ENCODE measurements at places on chromosomes 7 and 10.
A peak's percentile ranks its signal among the peaks of the same experiment; 100 is the strongest.

DNA sequence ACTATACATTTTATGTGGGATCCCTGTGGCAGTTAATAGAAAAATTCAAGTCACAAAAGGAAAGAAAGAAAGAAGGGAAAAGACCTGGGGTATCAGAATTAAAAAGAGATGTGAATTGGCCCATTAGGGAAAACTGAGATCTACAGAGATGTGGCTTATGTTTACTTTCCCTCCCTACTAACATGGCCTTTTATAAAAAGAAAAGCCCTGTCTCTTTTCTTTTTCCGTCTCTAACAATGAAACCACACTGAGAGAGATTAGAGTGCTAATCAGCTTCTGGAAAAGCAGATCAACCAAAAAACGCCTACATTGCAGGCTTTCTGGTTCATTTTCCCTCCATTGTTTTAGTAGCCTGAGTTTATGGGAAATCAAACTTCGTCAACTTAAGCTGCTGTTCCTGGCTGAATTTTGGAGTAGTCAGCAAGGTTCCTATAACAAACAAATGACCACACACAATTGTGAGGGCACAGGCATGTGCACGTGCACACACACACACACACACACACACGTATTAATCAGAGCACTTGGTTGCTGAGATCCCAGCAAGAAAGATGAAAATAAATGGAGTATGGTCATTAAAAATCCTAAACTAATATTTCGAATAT, 235.1 kb downstream of the SORCS1 start:
- no peak for DNase-seq

GRCh38 chr7:139058943-139059342, 23.1 kb upstream of the ZC3HAV1L start:
- no peak for DNase-seq

- DNase-seq: no peak
Measured at GRCh38 chr10:87961314-87961713, 97.9 kb downstream of the PTEN start.

DNA sequence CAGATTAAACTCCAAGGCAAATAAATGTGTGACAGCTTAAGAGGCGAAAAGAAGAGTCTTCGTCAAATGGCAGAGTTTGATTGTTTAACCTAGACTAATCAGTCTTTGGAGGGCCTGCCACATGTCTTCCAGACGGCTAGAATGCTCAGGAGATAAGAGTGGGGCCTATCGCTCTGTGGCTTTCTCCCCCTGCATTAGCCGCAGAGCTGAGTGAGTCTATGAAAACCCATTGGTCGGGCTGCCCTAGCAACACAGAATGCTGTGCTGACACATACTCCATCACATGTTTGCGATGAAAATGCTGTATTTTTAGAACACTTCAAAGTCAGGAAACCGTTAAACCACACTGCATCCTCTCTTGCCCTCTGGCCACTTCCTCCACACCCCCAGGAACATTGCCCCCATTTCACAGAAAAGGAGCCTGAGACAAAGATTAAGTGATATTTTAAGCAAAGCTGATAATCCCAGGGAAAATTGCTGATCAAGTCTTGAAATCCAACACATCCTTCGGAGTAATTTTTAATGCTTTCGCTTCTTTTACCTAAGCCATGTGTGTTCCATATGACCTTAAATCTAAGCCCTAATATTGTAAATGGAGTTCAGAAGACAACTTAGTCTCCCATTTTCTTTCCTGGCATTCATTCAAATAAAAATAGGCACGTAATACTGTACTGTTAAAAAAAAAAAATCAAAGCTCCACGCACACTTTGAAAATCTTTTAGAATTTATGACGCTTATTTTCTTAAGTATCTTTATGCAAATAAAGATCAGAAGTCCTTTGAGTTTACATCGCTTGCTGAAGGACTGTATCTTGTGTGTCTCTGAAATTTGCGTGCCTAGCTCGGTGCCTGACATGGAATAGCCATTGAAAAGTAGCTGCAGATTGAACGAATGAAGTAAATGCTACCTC, 161.2 kb downstream of the CELF2 start:
- no peak for DNase-seq

DNA sequence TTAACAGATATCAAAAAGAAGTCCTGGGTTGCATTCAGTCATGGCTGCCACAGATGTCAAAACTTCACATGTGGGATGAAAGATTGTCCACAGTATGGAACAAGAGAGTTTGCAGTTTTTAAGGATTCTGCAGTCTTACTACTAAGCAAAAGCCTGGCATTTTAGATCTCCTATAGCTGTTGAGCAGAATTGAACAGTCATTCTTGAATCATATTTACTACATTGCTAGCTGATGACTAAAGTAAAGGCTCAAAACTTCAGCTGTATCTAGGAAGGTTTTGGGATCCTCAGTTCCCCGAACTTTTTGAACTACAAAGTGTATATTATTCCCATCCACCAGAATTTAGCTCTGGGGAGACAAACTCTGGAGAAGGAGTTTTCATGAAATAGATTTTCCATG, 31.0 kb downstream of the BET1 start:
- DNase-seq: no peak

GRCh38 chr10:7027913-7028808, 382.7 kb downstream of the SFMBT2 start:
- no peak for DNase-seq

DNA sequence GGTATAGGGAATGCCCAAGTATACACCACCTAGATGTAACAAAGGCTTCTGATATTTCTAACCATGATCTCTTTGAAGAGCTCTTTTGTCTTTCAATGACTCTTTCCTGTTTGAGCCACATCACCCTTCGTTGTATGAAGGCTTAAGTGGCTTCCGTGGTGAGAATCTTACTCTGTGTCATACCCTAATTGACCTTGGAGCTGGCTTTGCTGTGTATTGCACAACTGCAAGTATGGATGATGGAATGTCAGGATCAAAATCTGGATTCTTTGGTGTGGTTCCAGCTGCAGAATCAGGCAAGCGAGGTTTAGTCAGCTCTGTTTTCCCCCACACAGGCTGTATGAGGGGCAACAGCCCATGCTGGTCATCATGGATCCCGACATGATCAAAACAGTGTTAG, 16.0 kb downstream of the CYP3A43 start:
- DNase-seq: no peak

DNA sequence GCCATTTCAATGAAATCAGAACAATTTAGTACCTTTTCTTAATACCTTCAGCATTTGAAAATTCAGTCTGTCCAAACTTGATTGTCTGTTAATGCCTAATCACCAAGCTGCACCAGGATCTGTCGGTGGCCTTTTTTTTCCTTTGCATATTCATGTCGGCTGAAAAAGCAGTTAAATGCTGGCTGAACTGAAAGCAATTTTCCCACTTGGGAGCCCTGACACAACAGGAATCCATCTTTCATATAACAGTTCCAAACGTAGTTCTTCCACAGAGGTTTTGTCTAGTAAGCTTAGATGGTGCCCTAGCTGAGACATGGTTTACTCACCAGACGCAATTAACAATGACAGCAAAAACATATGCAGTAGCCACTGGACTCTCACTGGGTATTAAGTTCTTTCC, 83.6 kb upstream of the CHCHD3 start:
- no peak for DNase-seq

DNA sequence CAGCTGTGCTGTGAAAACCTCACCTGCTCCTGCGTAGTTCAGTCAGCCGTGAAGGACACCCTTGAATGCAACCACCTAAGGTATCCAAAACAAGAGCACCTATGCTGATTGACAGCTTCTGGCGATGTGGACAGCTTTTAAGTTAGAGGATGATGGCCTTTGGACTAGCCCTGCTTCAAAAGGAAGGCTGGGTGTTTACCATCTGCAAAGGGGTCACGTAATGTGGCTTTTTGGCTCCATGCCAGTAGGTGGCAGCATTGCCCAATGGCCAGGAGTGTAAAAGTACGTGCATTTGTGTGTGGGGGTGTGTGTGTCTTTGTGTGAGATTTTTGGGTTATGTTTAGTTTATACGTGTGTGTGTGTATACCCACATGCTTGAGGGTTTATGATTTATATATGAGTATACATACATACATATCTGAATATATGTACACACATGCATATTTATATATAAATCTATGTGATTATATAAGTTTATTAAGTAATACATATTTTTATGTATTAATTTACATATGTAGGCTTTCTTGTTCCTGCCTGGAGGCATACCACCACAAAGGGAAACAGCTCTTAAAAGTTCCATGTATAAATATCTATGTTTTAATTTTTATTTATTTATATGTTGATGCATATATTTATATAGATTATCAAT, 236.3 kb upstream of the ANKRD30A start:
- DNase-seq: peak; percentile 1

DNA sequence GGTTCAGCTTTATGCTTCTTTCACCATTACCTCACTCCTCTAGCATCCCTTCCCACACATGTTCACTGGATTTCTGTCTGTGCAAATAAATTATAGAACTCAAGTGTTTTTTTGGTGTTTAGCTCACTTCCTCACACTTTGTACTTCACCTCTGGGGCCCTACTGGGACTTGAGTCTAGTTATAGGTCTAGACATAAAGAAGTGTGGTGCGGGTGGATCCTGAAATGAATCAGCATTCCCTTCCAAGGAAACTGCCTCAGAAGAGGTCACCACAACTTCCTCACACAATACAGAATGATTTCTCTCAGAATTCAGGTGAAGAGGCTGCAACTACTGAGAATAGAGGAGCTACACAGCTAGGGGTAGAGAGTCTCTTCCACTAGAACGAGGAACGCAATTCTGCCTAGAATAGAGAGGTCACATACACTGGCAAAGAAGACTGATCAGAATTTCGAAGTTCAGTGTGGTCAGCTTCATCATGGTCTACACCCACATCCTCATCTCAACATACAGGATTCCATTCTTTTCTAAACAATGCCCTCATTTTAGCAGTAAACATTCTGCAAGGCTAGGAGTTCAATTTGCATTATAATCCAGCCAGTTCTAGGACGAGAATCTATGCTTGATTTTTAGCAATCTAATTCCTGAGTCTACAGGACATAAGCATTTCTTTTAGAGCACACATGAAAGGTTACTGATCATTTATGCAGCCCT, 938.7 kb upstream of the PHF14 start:
- no peak for DNase-seq

DNA sequence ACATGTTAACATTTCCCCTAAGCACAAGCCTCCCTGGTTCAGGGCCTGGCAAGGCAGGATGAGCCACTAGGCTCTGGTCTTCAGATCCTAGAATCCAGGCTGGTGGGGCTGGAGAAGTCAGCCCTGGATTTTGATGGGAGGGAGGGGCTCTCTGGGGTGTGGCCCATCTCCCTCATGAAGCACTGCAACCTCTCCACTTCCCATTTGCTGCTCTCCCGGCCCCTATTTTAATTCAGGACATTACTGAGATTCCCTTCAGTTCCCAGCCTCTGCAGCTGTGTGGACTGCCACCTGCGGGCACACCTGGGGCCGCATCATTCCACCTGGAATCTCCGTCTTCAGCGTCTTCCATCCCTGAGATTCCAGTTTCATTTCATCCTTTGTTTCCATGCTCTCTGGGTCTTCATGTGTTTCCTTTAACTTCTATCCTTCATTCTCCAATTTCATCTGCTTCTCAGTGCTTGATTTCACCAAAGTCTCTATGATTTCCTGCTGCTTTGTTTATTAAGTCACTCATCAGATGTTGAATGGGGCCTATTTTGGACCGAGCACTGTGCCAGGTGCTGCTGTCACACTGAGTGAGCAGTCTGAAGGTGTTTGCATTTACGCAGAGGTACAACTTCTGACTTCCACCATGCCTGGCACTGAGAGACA, 253.6 kb downstream of the WDR37 start:
- no peak for DNase-seq

- no peak for DNase-seq
Measured at GRCh38 chr7:136868496-136869000, at the start of gene CHRM2. Gene CHRM2, plus strand, starts transcription at chr7:136868652. Its CDS starts 146,214 bp downstream, at chr7:137014866.

DNA sequence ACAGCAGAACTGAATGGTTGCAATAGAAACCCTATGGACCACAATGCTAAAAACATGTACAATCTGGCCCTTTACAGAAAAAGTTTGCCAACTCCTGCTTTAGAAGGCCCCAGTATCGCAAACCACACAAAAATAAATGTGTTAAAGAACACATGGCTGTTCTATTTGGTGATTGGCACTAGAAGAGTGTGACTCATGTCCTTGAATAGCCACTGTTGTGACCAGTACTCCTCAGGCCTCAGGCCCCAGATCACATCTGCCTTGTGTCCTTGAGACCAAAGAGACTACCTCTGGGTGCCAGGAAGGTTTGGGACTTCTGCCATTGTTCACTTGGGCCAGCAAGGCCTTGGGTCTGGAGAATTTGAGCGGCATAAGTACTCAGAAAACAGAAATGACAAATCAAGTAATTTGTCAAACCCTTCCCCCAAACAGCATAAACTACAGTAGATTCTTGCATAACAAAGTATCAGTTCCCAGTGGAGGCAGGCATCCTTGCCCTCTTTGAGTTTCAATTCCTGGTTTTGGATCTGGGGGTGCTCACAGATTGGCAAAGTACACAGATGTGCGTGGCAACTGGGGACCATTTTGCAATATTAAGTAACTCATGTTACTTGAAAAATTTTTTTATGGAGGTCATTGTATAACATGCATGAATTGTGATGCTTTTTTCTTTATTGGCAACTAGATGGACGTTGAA, 50.2 kb downstream of the MTURN start:
- DNase-seq: no peak

DNA sequence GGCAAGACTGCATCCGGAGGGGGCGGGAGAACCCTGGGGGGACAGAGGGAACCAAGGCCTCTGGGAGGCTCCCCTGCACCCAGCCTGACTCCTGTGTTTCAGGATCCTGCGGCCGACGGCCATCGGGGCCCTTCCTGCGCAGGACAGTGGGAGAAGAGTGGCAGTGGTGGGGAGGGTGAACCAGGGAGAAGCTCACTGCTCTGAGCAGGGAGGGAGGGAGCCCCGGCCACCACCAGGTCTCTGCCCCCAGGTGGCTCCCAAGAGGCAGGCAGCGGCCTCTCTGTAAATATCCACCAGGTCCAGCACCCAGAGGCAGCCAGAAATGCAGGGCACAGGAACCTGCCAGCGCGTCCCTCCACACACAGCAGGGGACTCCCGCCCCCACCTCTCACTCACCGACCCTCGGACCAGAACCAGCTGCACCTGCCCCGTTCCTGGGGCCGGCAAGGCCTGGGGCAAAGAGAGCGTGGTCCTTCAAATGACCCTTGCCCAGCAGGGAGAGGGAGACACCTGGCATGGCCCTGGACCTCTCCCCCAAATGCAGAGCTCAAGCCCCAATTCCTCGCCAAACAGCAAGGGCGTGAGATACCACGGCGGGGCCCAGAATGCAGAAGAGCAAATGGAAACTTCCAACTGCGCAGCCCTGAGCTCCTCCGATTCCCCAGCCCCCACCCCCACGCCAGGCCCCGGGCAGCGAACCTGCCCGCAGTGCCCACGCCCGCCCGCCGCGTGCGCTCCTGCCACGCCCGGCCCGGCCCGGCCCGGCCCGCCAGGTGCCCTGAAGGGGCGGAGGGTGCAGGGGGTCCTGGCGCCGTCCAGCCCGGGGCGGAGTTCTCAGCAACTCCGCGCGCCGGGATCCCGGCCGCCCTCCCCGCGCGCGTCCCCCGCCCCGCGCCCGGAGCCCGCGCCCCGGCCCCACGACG, 805 bp downstream of the RASGEF1A start:
- no peak for DNase-seq
